ENCODE measurements at places on chromosomes 5 and 9.

- DNase-seq = no peak
These were observed 2.3 kb upstream of the ACSL6 start for GRCh38 chr5:132013711-132014110.

GRCh38 chr5:126531543-126532120, 63.4 kb downstream of the ALDH7A1 start:
- no peak for DNase-seq

DNA sequence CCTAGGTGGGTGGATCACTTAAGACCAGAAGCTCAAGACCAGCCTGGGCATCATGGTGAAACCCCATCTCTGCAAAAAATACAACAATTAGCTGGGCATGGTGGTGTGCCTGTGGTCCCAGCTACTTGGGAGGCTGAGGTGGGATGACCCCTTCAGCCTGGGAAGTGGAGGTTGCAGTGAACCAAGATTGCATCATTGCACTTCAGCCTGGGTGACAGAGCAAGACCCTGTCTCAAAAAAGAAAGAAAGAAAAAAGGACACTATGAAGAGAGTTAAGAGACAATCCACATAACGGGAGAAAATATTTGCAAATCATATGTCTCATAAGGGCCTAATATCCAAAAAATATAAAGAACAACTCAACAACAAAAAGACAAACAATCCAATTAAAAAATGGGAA, 57.9 kb downstream of the NDST1 start:
- DNase-seq = no peak

DNA sequence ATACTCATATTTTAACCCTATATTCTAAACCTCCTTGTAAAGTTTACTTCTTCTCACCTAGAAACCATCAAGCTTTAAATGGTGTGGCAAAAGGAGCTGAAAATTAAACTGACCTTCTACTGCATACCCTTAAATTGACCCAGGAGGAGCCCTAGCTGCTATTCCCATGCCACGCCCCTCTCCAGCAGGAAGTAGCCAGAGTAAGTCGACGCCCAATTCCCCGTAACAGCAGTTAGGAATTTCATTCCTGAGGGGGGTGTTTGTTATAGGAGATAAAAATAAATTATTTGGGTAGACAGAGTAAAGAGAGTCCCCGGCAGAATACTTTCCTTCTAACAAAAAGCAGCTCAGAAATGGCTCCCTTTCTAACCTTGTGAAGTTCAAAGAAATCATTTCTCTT, 111.8 kb upstream of the FAM174A start:
- no peak for DNase-seq

DNA sequence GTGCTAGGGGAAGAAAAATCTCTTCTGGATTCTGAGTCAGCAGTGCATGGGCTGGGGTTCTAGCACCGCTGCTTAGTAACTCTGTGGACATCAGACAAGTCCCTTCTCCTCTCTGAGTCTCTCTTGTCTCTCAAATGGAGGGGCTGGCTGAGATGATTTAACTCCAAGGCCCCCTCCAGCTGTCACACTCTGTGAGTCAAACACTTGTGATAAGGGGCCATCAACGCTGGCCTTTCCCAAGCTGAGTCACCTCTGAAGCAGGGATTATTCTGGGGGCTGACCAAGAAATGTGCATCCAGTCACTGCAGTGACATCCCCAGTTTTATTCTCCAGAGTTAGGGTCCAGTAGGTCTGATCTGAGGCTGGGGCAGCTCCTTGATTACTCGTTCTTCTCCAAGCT, 110.4 kb upstream of the ZNF462 start:
- DNase-seq = no peak

DNA sequence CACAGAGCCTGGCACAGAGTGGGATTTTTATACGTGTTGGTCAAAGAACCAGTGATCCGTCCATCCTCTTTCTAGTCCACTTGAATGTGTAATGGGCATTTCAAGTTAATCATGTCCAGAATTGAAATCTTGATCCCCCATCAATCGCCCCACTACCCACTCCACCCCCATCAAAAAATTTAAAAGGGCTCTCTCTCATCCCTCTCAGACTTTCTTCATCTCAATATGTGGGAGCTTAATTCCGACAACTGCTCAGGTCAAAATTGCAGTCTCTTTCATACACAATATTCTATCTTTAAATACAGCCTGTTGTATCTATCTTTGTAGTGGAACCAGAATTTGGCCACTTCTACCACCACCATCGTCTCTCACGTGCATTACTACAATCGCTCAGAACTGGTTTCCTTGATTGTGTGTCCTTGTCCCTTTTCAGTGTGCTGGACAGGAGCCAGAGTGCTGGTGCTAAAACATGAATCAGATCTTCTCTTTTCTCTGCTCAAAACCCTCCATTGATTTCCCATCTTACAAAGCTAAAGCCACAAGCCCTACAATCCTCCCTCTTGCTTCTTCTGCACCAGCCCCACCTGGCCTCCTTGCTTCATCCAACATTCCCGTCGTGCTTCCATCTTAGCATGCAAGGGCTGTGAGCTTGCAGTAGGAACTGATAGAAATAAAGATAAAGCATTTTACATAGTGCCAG, 786 bp upstream of the KIF3A start:
- no peak for DNase-seq

GRCh38 chr5:32711681-32712480, 760 bp downstream of the NPR3 start:
- DNase-seq = no peak

DNA sequence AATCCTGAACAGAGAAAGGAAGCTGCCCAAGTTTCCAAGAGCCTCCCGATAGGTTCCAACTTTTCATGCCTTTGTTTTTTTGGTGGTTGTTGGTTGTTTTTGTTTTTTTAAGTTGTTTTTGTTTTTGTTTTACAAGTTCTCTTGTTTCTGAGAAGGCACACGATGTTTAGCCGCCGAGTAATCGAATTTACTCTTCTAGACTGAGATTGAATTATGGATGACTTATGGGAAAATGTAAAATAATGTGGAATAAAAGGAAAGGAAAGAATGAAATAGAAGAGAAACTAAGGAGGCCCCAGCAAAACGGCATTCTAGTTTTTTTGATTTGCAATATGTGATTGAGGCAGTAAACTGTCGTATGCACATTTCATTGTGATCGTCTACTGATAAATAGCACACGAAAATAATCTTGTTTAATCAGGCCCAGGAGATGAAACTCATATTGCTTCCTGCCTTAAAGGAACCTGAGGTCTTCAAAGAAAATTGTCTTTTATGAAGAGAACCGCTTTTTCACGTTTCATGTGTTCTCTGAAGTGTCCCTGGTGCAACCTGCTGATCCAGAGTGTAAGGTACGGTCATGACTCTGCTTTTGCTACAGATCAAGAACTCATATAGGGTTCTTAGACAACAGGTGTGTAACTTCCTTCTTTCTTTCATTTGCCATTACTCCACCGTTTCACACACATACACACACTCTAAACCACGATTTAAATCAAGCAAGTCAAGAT, 1.3 kb upstream of the GNAQ start:
- no peak for DNase-seq

GRCh38 chr5:132495667-132496190, 5.2 kb upstream of the IRF1 start:
- peak; percentile 86 for DNase-seq

DNA sequence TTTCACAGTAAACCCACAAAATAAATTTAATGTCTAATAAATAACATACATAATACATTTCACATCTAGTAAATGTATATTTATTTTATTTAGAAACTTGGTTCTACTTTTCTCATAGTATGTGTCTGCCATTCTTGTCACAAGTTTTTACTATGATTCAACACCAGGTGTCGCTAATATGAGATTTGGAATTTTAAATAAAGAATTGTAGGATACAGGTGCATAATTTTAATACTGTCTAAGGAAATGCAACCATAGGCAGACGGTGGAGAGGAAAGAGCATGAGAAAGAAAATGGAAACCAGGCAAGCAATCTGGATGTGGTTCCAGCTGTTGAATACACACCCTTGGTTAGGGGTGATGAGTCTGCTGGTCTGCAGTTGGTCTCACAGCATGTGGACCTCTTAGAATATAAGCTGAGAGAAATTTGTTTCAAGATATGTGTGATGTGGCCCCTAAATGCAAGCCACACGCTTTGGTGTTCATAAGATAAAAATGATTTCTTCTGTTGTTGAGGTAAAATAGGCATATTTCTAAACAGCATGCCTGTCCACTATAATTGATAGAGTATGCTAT, 114.7 kb upstream of the TXNDC8 start:
- DNase-seq = peak; percentile 18

- peak; percentile 72 for DNase-seq
These were observed 130.3 kb downstream of the PAX5 start for GRCh38 chr9:36903541-36904435.

DNA sequence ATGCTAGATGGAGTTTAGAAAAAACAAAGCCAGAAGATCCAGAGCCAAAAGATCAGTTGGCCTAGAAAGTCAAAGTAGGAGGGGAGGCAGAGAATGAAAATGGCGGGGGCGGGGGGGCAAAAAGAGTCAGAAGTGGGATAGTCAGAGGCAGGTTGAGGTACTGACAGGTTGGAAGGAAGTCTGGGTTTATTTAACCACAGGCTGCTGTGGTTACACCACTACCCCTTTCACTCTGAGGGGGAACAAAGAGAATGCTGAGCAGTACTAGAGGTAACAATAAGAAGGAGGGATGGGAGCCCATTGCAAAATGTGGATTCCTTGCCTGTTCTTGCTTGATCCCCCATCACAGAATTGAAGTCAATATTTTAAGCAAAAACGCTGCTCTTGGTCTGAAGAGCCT, 111.8 kb downstream of the CAVIN4 start:
- DNase-seq = no peak

GRCh38 chr5:44991693-44992092, 182.9 kb downstream of the MRPS30 start:
- no peak for DNase-seq

DNA sequence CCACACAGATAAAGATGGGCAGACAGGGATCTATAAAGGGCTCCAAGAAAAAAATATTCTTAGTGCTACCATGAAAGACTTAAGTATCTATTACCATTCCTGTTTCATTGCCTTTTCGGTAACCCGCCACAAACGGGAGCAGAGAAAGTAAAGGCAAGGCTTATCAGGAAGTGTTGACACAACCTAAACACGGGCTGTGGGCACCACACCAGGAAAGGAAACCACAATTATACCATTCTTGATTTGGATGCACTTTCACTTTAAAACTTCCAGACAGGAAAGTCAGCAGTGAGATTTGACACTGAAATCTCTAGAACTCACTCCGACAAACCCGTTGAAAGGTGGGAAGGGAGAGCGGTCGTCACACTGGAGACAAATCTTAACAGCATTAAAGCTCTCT, 6.5 kb downstream of the TLE1 start:
- DNase-seq = no peak

- peak; percentile 31 for DNase-seq
These were observed 360.3 kb downstream of the LRRC70 start for GRCh38 chr5:62938927-62939326.

- DNase-seq = no peak
These were observed 411.4 kb downstream of the MAT2B start for GRCh38 chr5:163916861-163917260.

- no peak for DNase-seq
These were observed 45.7 kb upstream of the TGFBR1 start for GRCh38 chr9:99058964-99059921.

DNA sequence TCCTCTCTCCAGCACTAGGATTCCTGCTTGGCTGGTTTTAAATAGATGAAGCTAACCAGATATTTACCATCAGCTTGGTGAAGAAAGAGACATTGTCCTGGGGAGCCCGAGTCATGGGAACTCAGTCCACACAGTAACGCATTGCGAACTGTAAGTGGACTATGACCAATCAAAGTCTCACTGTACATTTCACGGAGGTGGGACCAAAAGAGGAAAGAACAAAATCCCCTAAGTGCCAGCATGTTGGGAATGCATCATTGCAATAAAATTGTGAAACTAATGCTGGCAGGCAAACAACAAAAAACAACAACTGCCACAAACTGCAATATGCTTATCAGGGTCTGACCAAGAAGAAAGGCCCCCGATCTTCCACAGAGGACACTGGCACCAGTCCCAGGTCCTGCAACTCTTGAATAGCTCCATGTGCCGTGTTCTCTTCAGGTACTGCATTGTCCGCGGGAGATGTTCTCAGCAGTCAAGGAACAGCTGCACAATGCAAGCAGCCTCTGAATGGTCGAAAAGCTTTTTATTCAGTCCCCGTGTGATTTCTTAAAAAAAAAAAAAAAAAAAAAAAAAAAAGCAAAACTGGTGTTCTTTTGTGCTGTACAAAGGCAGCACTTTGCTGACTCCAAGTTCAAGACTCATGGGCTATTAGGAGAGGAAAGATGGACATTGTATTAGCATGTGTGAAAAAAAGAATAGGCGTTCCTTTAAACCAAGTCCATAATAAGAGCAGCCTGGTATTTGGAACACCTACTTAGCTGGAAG, 38.1 kb downstream of the SEMA6A start:
- no peak for DNase-seq

GRCh38 chr5:87361031-87361445, 51.7 kb downstream of the CCNH start:
- DNase-seq = no peak

GRCh38 chr9:14314929-14315874, 1.3 kb upstream of the NFIB start:
- peak; percentile 89 for DNase-seq

- peak; percentile 35 for DNase-seq
These were observed 66.2 kb downstream of the ARHGEF28 start for GRCh38 chr5:73692166-73692640.

DNA sequence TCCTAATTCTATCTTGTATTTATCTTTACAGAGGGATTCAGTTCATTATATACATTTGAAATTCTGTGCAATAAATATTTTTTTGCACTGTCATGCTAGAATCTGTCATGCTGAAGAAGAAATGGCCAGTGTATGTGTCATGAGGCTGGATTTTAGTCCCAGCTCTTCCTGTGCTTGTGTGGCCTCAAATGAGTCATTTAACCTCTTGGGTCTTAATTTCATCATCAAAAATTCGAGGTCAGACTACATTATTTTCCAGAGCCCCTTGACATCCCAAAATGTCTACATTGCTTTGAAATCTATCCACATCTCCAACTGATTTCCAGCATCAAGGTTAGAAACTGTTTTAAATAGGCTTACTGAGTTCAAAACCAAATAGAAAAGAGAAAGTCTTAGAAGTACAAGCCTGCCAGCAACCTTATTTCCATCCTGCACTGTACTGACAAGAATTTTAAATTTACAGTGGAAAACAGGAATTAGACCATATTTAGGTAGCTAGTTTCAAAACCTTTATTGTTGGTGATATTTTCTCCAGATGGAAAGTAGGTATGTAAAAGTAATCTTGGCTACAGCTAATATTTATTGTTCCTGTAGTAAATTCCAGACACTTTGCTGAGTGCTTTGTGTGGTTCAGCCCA, 96.7 kb upstream of the MAMDC2 start:
- peak; percentile 83 for DNase-seq

DNA sequence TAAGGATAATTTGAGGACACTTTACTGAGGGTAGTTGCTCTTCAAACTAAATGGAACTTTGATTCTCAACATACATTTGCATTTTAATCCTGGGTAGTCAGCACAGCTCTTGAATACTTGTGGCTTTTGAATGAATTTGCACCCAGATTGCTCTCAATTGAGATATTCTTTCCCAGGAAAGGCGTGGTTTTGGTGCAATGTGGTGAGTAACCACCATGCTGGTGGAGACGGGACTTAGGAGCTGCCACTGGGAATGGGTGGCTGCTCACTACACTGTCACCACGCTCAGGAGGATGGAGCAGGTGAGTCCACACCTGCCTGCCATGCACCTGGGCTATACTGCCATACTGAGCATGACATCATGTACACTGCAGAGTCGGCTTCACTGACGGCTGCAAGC, 99.2 kb downstream of the IRX1 start:
- no peak for DNase-seq
